ENCODE measurements at places on chromosomes 5 and 9.

GRCh38 chr5:103498800-103499551, 63.6 kb downstream of the NUDT12 start:
- no peak for DNase-seq

DNA sequence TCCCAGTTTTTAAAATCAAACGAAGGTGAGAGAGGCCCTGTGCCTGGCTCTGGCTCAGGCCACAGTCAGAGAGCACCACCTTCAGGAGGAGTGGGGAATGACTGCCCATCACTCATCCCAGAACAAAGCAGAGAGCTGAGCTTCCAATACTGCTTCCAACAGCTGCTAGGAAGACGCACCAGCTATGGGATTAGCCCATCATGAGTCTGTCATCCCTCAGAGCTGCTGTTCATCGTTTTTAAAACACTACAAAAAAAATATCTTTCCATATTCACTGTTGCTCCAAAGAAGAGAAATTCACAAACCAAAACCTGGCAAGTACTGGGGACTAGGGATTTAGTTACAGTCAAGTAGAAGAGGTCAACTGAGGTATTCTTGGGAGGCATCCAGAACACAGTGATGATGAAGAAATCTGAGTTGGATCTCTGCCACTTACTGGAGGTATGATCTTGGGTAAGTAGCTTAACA, 102.4 kb downstream of the CDK5RAP2 start:
- DNase-seq, result no peak

- no peak for DNase-seq
These were observed 37.0 kb upstream of the CRB2 start for GRCh38 chr9:123318961-123319421.

- no peak for DNase-seq
These were observed 4.0 kb upstream of the CLPTM1L start for GRCh38 chr5:1348986-1349245.

GRCh38 chr9:72306761-72307160, 58.2 kb downstream of the ZFAND5 start:
- DNase-seq, result no peak

GRCh38 chr9:76818271-76818670, 54.0 kb downstream of the PCA3 start:
- DNase-seq, result no peak

DNA sequence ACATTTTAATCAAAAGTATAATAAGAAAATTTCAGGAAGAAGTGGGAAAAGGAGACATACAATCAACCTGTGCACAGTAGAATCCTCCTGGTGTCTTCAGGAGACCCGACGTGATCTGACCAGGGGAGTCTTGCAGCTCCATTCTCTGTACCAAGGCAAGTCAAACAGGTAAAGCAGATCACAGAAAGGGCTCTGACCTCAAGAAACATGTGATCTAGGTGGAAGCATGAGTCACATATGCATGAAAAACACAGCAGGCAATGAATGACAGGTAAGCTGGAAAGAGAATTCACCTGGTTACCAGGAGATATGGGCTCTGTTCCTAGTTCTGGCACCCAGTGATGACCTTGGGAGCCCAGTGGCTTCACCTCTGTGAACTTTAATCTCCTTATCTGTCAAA, 19.4 kb upstream of the FABP6 start:
- DNase-seq, result no peak

- no peak for DNase-seq
These were observed 11.9 kb downstream of the SIL1 start for GRCh38 chr5:139186261-139186660.

DNA sequence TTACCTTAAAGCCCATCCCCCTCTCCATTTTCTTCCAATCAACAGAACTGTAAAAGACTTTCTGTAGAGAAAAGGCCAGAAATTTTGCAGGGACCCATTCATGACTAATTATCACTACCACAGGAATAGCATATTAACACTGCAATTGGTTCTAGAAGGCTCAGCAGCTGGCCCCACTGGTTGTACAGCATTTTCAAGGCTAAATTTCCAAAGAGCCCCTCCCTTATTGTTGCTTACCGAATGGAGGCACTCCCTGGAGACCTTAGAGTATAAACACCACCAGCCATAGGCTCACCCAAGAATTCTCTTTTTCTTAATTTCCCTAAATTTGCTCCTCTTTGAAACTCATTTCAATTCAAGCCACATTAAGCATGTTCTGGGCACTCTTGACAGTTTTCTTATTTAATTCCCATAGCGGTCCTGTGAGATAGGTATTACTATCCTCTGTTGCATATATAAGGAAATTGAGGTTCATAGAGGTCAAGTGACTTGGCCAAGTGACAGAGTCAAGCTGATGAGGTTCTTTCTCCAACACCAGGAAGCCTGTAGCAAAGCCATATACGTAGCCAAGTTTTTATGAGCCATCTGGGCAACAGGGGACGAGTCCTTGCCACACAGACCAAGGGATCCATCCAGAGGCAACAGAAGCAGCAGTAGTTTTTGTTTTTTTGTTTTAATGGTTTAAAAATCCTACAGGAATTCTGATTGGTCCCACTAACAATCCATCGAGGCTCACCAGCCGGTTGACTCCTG, 83.9 kb upstream of the NR5A1 start:
- DNase-seq, result no peak

DNA sequence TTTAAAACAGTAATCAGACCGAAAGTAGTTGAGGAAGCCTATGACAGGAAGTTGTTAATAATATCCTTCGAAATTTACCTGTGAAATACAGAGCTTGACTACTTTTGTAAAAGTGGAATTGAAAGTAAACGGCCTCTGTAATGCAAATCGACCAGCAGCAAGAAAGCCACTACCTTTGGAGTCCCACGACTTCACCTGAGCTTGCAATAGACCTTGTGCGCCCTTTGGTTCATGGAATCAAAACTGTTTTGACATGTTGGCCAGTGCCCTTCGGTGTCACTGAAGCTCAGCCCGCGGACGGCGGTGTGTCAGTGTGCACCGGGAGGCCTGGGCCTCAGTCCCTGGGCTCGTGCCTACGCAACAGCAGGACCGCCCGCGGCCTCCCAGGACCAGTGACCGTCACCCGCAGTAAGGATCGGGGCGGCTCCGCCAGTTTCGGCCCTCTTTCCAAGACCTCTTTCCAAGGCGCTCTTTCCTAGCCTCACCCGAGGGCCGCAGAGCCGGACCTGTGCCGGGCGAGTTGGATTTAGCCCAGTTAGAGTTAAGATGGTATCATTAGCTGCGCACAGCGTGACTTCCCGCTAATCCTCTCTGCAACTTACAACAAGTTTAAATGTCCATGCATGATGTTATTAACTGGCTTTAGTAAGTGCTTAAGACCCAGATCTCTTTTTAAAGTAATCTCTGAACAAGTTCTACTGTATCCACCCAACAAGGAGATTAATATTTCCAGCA, 223.3 kb downstream of the MEF2C start:
- DNase-seq, result no peak

- DNase-seq, result peak; percentile 17
These were observed 307.6 kb downstream of the CWC27 start for GRCh38 chr5:65076251-65076869.

- DNase-seq, result no peak
These were observed 44.7 kb downstream of the RGS3 start for GRCh38 chr9:113508111-113508749.

DNA sequence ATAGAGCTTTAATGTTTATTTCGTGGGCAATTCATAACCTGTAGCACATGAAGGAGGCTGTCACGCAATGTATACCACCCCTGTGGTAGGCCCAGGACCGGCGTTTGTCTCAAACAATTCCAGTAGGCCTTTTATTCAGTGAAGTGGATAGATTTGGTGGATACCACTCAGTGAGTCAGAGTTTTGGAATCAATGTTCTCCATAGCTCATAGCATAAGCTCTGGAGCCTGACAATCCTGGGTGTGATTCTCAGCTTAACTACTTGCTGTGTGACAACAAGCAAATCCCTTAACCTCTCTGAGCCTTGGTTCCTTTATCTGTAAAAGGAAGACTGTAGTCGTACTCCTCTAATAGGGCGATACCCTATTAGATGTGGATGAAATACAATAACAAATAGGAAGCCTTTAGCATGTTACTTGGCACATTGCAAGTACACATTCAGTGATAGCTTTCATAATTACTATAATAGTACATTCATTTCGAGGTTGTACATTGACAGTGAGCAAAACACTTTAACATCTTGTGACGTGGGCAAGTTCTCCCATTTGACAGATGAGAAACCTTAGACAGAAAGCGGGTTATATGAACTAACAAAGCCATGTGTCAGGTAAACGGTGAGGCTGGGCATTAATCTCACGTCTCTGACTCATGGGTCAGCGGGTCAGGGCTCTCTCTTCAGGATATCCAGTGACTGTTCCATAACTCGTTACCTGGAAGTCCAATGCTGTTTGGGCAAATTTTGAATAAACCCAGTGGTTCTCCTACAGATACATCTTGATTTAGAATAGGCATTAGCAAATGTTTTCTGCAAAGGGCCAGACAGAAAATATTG, 130.8 kb downstream of the C9orf152 start:
- DNase-seq, result no peak

- no peak for DNase-seq
These were observed 20.5 kb upstream of the ZFR start for GRCh38 chr5:32465076-32465475.

GRCh38 chr5:43367909-43368669, 44.1 kb downstream of the CCL28 start:
- no peak for DNase-seq

- no peak for DNase-seq
These were observed 72.4 kb upstream of the ZNF622 start for GRCh38 chr5:16538006-16538405.

- no peak for DNase-seq
These were observed 238.4 kb downstream of the GOLPH3 start for GRCh38 chr5:31935496-31936369.

GRCh38 chr9:27726244-27727081, 153.2 kb upstream of the C9orf72 start:
- peak; percentile 13 for DNase-seq

DNA sequence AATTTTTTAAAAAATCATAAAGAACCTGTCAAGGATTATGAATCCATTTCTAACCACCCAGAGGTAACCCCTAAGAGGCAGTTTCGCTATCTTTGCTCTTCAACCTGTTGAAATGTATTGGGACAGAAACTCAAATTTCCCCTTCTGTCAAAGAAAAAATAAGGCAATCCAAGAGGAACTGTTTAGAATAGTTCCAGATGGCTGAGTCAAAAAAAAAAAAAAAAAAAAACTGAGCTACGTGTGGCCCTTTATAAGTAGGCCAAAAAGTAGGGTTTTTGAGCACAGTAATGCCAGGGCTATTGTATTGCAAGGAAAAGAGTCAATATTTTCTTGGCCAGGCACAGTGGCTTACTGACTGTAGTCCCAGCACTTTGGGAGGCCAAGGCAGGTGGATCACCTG, 94.9 kb downstream of the RAD23B start:
- no peak for DNase-seq

GRCh38 chr9:23382418-23382817, 443.6 kb downstream of the ELAVL2 start:
- DNase-seq, result no peak

GRCh38 chr5:173826086-173826427, 62.1 kb upstream of the CPEB4 start:
- DNase-seq, result no peak

GRCh38 chr5:22044229-22044628, 808.9 kb downstream of the CDH12 start:
- no peak for DNase-seq

DNA sequence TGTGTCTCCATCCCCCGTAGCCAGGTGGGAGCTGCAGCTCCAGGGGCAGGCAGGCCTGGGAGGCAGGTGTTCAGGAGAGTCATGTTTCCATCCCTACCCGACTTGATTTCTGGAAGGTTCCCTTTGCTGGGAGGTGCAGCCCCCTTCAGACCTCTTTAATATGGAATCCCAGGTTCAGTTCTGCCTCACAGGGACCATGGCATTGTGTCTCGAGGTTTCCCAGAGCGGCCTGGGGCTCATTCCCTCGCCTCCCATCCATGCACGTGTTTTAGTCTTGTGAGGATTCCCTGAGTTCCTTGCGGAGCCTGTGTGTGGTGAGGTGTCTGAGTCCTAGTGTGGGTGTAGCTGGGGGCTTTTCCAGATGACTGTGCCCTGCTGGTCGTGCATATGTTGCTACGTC, 16.5 kb upstream of the AHRR start:
- no peak for DNase-seq

DNA sequence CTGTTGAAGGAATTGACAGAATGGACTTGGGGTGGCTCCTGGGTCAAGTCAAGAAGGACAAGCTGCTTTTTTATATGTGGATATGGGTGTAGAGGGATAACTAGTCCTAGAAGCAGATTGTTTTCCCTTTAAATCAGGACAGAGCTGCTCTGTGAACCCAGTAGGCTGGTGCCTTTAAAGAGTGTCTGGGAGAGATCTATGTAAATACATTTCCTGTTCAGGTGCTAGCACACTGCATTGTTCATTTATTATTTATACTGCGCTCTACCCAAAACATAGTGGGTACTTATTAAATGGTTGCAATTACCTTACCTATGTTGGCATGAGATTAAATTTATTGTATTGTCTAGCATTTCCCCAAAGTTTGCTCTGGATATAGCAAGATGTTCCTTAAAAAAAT, 86.6 kb upstream of the EQTN start:
- no peak for DNase-seq

GRCh38 chr5:52132053-52132452, 655.7 kb upstream of the ITGA1 start:
- DNase-seq, result no peak

- DNase-seq, result no peak
These were observed 177.5 kb downstream of the EBF1 start for GRCh38 chr5:158922263-158922592.

DNA sequence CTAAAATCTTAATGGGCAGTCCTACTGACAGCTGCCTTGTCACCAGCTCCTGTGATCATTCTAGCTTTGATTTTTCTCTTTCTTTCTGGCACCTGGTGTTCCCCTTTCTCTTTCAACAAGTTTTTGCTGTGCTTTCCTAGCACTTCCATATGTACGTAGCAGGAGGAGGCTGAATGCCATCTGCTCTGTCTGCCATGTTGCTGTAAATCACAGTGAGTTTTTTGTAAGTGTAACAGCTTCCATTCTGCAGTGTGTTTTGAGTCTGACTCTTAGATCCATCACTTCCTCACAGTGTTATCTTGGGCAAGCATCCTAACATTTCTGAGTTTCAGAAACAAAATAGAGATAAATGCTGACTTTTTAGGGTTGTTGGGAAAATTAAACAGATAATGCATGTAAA, 247.9 kb downstream of the DOCK8 start:
- no peak for DNase-seq

GRCh38 chr5:150397782-150398721, 14.7 kb downstream of the CD74 start:
- DNase-seq, result no peak

- no peak for DNase-seq
These were observed 6.0 kb upstream of the EFNA5 start for GRCh38 chr5:107676702-107677101.

DNA sequence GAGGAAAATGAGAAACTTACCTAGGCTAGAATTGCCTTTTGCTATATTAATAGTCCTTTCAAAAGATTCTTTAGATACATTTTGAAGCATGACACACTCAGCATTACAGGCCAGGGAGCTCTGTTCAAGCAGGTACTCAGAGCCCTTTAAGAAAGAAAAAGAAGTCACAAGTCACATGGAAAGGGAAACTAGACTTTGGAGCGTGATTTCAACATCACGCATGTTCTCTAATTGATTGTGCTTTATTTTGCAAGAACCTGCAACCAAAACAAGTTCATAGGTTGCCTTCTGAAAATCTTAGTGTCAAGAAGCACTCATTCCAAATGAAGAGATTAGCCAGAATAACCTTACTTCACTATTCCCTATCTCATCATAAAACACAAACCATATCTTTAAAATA, 103.8 kb downstream of the MPDZ start:
- no peak for DNase-seq
